Epithelial cell of proximal tubule (primary cell): ENCODE measurements at places on chromosomes 1 and 21.
A peak's percentile ranks its signal among the peaks of the same experiment; 100 is the strongest.

- DNase-seq: no peak
Observed at GRCh38 chr1:198118134-198118533, 38.7 kb upstream of the NEK7 start.

DNA sequence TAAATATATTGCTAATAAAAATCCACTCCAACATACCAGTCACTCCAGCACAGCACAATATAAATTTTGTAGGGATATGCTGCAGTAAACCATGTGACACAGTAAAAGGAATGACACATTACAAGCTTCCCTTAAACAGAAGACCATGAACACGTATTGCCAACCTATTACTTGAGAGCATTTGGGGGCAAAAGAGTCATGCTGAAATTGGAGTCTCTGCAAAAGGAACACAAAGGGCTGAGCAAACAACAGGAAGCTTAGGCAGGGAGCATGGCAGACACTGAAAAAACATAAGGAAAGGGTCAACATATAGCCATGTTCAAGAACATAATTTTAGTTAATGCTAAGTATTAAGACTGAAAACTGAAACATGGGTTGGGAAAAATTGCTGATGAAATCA, 214.5 kb downstream of the SMYD3 start:
- no peak for DNase-seq

- DNase-seq: peak; percentile 31
Observed at GRCh38 chr21:39314143-39315027, 953 bp upstream of the BRWD1 start.

GRCh38 chr1:108070662-108071061, 105.7 kb upstream of the VAV3 start:
- no peak for DNase-seq

GRCh38 chr1:225578251-225578977, 74.5 kb downstream of the ENAH start:
- DNase-seq: no peak

DNA sequence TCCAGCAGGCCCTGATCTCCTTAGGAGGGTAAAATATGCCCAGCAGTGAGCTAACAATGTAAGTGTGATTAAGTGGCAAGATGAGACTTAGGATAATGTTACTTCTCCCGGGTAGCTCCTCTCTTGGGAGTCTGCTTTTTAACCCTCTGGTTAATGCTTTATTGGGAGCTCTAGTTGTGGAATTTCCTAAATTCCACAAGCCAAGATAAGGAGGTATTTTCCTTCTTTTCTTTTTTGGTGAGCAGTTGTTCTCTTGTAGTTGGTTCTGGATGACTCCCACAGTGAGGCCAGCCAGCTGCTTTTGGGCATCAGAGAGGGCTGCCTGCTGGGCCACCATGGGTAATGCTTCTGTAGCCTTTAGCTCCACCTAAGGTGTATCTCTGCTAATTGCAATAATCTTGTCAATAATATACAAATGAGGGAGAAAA, 19.3 kb downstream of the C1orf52 start:
- DNase-seq: no peak

GRCh38 chr1:179310291-179310690, 16.7 kb downstream of the SOAT1 start:
- DNase-seq: no peak

- no peak for DNase-seq
Observed at GRCh38 chr1:43659212-43660166, 9.5 kb downstream of the KDM4A start.

GRCh38 chr1:169608226-169608625, 21.7 kb downstream of the SELP start:
- no peak for DNase-seq

DNA sequence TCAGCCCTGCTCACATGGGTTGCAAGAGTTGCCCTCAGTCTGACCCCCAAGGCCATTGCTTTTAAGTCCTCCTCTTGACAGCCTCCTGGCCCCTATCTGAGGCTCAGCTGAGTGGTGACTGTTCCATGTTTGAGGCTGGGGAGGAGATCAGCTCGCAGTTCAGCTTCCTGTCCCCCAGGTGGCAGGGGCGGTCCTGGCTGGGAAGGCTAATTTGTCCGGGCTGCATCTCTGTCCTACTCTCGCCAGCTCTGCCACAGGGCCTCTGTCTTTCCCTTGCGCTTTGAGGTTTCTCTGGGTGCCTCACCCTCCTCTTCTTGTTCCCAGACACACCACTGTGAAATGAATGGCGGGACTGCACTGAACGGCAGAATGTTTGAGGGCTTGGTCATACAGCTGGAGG, 157.3 kb downstream of the KCNJ6 start:
- DNase-seq: no peak

DNA sequence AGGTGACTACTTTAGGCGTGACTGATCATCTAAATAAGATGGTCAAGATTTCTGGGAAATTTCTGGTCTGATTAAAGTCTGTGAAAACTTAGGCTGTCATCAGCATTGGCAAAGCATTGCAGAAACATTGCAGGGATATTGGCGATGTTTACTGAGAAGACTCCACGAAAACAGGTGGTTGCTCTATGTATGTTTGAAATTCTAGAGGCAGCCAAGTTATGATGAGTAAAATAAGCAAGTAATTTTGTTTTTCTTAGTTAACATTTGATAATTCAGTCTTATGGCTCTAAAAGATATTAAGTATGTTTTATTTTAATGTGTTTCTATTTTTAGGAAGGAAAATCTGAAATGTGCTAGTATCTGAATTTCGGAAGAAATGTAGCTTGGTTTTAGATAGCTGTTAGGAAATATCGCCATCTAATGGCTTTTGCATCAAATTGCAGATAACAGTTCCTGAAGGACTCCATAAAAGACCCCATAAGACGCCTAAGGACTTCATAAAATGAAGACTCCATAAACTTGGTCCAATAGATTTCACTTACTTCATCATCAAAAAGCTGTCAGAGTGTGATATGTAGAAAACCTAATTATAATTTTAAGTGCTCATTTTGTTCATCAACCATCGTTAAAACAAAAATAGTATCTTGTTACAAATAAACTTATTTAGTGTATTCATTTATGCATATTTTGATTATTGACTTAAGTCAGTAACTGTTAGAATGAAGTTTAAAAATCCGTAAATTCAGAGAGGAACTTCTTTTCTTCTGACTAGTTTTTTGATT, 344.6 kb downstream of the RYR2 start:
- DNase-seq: no peak

- DNase-seq: no peak
Observed at GRCh38 chr1:230179249-230179648, 112.2 kb downstream of the GALNT2 start.

- DNase-seq: no peak
Observed at GRCh38 chr21:36569511-36569910, 89.6 kb upstream of the CLDN14 start.

GRCh38 chr1:77504986-77505385, 177.5 kb downstream of the ZZZ3 start:
- DNase-seq: no peak

- DNase-seq: no peak
Observed at GRCh38 chr1:212920896-212921295, 29.4 kb upstream of the VASH2 start.

DNA sequence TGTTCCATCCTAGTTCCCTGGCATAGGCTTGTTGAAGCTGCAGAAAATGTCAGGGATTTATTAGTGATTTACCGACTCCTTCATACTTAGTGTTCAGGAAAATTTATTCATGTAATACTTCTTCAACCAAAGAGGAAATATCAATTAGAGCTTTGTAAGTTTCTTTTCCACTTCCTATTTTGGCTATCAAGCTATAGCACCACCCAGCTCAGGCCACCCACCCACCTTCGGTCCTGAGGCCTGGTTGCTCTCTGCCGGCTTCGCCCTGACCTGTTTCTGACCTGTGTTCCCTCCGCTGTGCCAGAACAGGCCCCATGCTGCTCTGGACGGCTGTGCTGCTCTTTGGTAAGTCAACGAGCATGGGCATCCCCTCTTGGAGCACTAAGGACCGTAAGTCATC, at the start of gene FCRL6:
TSS of gene FCRL6 (plus strand) at position 250 of the 400 bp plus-strand sequence. CDS start at position 315, 65 bp downstream.
- DNase-seq: no peak

- DNase-seq: no peak
Observed at GRCh38 chr1:219027146-219027673, 146.5 kb upstream of the LYPLAL1 start.

DNA sequence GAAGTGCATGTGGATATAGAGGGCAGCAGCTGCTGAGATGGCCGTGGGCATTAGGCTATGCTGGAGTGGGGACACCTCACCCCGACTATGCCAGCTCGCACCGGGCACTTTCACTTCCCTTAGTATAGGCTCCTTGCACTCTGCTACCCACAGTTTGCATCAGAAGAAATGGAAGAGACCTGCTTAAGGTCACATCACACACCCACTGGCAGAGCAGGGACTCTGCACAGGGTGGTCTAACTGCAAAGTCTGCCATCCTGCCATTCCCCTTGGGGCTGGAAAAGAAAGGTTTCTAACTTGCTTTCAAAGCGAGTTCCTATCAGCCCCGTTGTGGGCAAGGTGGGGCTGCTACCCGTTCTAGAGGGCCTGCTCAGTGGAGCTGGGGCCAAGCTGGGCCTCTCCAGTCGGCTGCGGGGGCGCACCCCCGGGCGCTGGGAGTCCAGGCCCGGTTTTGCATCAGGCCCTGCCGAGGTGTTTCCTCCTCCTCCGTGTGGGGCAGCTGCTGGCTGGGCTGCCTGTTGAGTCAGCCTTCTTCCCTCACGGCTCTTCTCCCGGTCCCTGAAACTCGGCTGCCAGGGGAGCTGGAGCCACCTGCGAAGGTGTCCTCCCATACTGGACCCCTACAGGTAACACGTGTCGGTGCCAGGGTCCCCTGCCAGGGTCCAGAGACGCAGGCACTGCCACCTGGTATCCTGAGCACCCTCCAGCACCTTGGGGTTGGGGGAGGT, at the start of gene SYTL1:
TSS of gene SYTL1 (plus strand) at position 498 of the 728 bp plus-strand sequence. CDS start 3,313 bp downstream, outside the sequence.
- DNase-seq: no peak

- DNase-seq: no peak
Observed at GRCh38 chr21:40052276-40052675, 185.0 kb downstream of the PCP4 start.

DNA sequence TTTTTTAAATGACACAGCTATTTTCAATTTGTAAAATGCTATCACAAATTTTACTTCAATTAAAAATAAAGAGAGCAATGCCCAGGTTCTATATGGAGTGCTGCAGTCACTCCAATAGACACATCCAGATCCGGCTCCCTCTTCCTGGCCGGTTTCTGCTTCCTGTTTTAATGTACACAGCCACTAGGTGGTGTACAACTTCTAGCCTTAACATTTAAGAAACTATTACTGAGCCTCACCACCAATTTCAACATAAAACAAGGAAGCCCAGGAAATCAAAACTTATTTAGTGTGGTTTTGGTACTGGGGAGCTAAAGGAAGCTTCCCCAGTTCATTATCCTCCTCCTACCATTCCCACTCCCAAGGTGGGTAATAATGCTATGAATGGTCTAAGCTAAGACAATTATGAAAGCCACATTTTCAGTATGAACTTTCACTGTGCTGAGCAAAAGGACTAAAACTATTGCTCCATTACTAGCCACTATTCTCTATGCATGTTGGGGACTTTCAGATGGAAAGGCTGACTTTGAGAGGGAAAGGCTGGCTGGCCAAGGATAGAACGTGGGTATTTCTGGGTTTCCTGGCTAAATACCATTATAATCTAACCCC, 25.5 kb upstream of the MTMR11 start:
- no peak for DNase-seq

DNA sequence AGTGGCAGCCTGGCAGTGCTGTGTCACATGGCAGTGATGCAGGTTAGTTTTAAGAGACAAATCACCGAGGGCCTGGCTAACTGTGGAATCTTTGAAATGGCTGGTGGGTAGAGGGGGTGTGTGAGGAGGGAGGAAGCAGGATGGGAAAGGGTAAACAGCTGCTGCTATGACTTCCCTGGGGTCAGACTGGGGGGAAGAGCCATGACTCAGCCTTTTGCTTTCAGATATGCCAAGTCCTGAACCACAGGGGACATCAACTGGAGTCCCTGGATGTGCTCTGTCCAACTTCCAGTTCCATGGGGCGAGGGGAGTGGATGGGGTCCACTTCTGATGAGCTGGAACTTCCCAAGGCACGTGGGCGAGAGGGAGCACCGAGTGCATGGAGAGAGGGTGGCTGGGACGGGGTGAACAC, 121.1 kb upstream of the ADAR start:
- no peak for DNase-seq

GRCh38 chr21:43006874-43007208, 32.5 kb downstream of the PKNOX1 start:
- DNase-seq: no peak

GRCh38 chr1:62245201-62245600, 50.6 kb downstream of the L1TD1 start:
- no peak for DNase-seq

GRCh38 chr1:218620956-218621355, 275.8 kb downstream of the TGFB2 start:
- DNase-seq: no peak

DNA sequence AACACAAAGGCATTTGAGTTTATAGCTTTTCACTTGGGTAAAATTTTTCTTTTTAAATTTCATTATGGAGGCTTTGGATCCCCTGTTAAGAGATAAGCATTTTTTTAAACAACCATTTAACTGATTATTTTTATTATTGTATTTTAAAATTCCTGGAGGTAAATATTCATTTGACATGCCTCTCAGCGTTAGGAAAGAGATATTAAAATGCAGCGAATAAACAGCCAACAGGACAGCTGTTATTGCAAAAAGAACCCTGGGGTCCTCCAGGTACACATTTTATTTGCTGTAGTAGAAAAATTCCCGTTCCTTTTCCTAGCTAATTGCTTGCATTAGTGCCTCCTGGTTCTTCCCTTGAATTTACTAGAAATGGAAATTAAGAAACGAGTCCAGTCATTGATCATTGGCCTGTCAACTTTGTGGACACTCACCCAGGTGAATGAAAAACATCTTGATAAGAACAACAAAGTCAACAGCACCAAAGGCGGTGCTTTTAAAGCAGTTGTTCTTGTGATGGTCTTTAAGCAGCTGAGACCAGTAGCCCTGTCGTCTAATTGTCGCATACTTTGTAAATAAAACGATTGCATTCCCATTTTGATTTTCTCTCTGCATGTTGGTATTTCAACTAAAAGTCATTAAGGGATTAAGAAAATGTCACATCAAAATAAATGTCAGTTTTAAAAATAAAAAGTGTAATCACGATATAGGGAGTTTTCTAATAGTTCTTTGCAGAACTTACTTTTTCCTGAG, 282.4 kb downstream of the GRIK1 start:
- DNase-seq: no peak

GRCh38 chr1:67688526-67689219, 3.7 kb downstream of the GADD45A start:
- DNase-seq: no peak
